GM23338 (cell line): ENCODE measurements at places on chromosomes 11 and 22. TPM values are rescaled to one million over a fixed set of nuclear protein-coding genes. Genes with fewer than 3 reads are reported as not detected.
A peak's percentile ranks its signal among the peaks of the same experiment; 100 is the strongest.

DNA sequence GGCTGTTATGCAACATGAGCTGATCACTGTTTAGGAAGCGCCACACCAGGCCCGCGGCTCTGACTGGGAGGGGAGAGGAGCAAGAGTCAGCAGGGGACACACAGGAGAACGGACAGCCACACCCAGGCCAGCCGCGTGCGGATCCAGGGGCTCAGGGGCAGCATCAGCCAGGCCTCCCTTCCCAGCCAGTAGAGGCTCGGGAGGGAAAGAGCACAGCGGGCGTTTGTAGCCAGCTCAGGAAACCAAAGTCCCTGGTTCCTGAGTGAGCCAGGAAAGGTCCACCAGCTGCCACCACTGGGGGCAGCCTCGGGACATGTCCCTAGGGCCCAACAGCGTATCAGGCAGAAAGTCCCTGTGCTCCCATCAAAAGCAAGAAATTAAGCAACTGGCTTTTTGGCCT, 71.8 kb upstream of the PITPNB start:
- no peak overlapping the region for H3K4me3 ChIP-seq
- H3K27ac ChIP-seq = no peak overlapping the region
- no peaks in the 10 kb centered on the region; the same call in 1 of the 2 replicates for H3K36me3 ChIP-seq
- DNase-seq = peak; percentile 93
- H3K27me3 ChIP-seq = no peaks in the 10 kb centered on the region

- no peak overlapping the region for H3K27ac ChIP-seq
- no peaks in the 10 kb centered on the region for H3K4me1 ChIP-seq
- DNase-seq = no peak
Measured at GRCh38 chr11:125036933-125037332, 26.2 kb upstream of the SLC37A2 start.

DNA sequence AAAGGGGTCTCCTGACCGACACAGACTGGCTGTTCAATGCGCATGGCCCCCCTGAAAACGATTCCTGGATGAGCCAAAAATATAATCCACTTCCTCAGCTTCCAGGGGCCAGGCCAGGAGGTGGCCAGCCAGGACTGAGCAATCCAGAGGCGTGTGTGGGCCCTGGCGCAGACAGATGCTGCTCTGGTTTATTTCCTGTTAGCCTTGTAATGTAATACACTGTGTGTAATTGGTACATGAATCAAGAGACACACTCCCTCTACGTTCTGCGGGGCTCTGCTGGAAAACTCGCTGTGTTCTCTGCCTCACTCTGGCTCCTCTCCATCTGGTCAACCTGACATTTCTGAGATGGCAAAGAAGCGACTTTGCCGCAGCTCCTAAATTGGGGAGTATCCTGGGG, 26.3 kb upstream of the ISX start:
- no peaks in the 10 kb centered on the region for H3K4me1 ChIP-seq
- H3K36me3 ChIP-seq = no peaks in the 10 kb centered on the region
- no peak overlapping the region for H3K27ac ChIP-seq
- DNase-seq = no peak

DNA sequence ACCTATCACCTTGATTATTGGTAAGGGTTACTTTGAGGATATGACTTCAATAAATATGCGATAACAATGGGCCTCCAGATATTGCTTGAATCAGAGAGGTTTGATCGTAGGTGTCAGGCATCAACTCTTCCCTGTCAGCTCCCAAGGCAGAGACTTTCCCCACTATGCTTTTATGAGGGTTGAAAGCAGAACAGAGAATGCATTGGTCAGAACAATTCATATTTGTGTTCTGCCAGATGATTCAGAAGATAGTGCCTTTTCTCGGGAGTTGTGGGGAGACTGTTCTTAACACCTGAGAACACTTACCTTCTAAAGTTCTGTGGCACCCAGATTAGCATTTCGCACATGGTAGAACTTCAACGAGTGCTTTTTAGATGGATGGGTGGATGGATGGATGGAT, 386.3 kb upstream of the CADM1 start:
- no peaks in the 10 kb centered on the region for H3K27me3 ChIP-seq
- no peak for DNase-seq
- H3K36me3 ChIP-seq = no peaks in the 10 kb centered on the region
- H3K4me3 ChIP-seq = no peak overlapping the region

Gene C11orf65
- 0.21 TPM in 1 of 2 replicates, not detected in the other for total RNA-seq

DNA sequence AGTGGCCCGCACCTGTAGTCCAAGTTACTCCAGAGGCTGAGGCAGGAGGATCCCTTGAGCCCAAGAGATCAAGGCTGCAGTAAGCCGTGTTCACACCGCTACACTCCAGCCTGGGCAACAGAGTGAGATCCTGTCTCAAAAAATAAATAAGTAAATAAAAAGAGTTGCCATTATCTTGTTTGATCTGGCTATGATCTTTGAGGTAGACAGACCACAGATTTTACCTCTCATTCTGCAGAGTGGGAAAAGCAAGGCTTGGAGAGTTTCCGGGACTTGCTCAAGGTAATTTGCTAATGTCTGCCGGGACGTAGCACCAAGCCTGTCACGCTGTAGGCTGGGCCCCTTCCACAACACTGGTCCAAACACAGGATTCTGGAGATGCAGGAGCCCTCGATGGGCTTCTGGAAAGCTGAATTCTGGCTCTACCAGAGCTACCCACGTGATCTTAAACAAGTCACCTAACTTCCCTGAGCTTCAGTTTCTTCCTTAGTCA, 6.8 kb downstream of the GRAP2 start:
- H3K4me1 ChIP-seq = peaks cover 6% of the 10 kb centered on the region; the same call in 1 of the 2 replicates
- no peaks in the 10 kb centered on the region for H3K36me3 ChIP-seq
- no peak overlapping the region for H3K27ac ChIP-seq
- DNase-seq = no peak

Gene HTR3B
- total RNA-seq = not detected in 2 replicates

Gene SULT4A1
- 5.2 and 7.8 TPM in 2 replicates for total RNA-seq

GRCh38 chr11:69381681-69382130, 87.8 kb downstream of the MYEOV start:
- H3K27ac ChIP-seq = no peak overlapping the region
- no peak overlapping the region for H3K4me3 ChIP-seq
- H3K27me3 ChIP-seq = no peaks in the 10 kb centered on the region
- no peaks in the 10 kb centered on the region for H3K4me1 ChIP-seq
- DNase-seq = no peak

Gene ANO5
- 6.8 and 8.3 TPM in 2 replicates for total RNA-seq

- H3K4me3 ChIP-seq = no peak overlapping the region
- no peak overlapping the region for H3K27ac ChIP-seq
- no peaks in the 10 kb centered on the region for H3K4me1 ChIP-seq
Measured at GRCh38 chr11:15266999-15267398, 152.3 kb downstream of the INSC start.

DNA sequence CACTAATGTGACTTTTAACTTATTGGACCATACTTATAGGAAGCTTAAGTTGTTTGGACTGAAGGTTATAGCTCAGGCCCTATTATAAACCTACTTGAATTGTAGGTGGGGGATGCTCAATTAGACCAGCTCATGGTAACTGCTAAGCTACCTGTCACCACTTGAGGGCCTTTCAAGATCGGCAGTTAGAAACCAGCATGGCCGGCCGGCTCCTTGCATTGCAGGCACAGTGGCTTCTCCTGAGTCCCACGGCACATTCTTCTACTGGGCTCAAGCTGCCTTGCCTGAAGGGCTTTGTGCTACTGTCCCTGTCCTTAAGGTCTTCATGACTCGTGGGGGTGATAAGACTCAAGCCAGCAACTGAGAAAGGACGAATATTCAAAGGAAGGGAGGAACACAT, 70.8 kb downstream of the TBC1D22A start:
- H3K36me3 ChIP-seq = no peaks in the 10 kb centered on the region; the same call in 1 of the 2 replicates
- no peak overlapping the region for H3K4me3 ChIP-seq
- DNase-seq = peak; percentile 88
- H3K27me3 ChIP-seq = no peaks in the 10 kb centered on the region
- no peak overlapping the region for H3K27ac ChIP-seq

- no peak overlapping the region for H3K27ac ChIP-seq
- no peak overlapping the region for H3K4me3 ChIP-seq
- H3K27me3 ChIP-seq = no peaks in the 10 kb centered on the region
- no peaks in the 10 kb centered on the region for H3K4me1 ChIP-seq
- H3K36me3 ChIP-seq = no peaks in the 10 kb centered on the region
- DNase-seq = no peak
Measured at GRCh38 chr11:27193434-27194225, 153.0 kb downstream of the BBOX1 start.

Gene KRTAP5-1
- total RNA-seq = not detected in 2 replicates

GRCh38 chr11:95760941-95761340, 28.6 kb downstream of the FAM76B start:
- DNase-seq = no peak
- no peaks in the 10 kb centered on the region for H3K36me3 ChIP-seq
- H3K27ac ChIP-seq = no peak overlapping the region
- H3K27me3 ChIP-seq = no peaks in the 10 kb centered on the region
- no peak overlapping the region for H3K4me3 ChIP-seq

DNA sequence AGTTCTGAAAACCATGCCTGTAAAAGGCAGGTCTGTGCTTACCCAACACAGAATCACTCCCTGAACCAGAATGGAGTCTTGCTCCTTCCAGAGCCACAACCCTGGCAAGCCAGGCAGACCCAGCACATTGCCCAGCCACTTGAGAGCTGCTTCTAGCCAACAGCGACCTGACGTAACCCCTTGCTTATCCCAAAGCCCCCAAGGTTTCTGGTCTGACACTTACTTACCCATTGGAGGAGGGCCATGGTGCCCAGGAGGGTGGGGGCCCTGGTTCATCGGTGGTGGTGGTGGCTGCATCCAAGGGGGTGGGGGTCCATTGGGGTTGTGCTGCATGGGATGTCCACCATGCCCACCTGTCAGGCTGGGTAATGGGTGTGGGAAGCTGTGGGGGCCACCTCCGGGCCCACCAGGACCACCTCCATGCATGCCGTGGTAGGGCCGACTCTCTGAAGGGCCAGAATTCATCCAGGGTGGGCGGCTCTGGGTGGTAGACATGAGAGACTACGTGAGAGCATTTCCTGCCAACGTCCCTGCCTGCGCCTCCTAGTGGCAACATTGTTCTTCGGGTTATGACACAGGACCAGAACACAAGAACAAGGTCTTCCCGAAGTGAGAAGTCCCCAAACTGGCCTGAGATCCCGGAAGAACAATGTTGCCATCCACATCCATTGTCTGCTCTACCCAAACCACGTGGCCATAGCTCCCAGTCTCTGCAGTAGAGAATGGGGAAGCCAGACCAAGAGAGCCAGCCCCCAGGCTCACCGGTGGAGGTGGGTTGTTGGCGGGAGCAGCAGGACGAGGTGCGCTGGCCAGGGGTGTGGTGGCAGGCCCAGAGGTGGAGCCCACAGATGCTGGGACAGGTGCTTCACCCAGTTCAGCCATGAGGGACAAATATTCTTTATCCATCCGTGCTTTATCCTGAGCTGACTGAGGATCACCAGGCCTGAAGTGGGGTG, 7.8 kb upstream of the PYGM start:
- peak overlapping the region; percentile 74 for H3K27ac ChIP-seq
- H3K4me3 ChIP-seq = no peak overlapping the region
- H3K27me3 ChIP-seq = no peaks in the 10 kb centered on the region
- peaks cover 31% of the 10 kb centered on the region for H3K4me1 ChIP-seq

Gene HPX
- total RNA-seq = 0.50 and 0.63 TPM in 2 replicates
